ENCODE measurements at places on chromosomes 7 and 10.

DNA sequence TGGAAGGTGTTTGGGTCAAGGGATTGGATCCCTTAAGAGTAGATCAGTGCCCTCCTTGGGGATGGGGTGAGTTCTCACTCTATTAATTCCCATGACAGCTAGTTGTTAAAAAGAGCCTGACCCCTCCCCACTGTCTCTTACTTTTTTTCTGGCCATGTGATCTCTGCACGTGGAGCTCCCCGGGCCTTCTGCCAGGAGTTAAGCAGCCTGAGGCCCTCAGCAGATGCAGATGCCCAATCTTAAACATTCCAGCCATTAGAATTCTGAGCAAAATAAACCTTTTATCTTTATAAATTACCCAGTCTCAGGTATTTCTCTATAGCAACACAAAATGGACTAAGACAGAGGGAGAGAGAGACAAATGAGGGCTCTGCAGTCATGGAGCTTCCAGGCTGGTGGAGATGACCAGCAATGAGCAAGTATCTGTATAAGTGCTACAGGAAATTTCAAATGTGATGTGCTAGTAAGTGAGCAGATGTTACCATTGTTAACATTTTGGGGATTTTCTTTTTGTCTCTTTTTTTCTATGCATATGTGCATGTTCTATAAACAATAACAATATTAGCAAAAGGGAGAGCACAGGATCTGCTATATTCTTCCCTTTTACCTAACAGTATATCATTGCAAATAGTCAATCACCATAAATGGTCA lies 26.7 kb downstream of the PLPP4 start:
- no peaks in the 10 kb centered on the region for H3K36me3 ChIP-seq
- no peaks in the 10 kb centered on the region for H3K4me1 ChIP-seq
- H3K27ac ChIP-seq, result no peak overlapping the region
- H3K27me3 ChIP-seq, result no peaks in the 10 kb centered on the region

DNA sequence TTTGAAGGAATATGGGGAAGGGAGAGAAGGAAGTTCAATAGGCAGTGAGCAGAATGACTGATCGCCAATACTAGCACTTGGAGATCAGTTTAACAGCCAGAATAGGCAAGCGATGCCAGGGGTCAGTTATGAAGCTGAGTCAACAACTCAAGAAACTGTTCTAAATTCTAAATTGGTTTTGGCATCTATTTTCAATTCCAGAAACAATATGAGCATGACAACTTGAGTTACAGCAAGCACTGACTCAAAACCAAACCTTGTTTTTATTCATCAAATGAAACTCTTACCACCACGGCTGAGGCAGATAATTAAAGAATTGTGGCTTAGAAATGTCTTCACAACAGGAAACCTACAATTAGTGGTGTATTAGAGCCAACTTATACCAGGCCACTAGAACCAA lies 180.5 kb upstream of the ASAH2 start:
- DNase-seq, result no peak
- H3K4me3 ChIP-seq, result no peak overlapping the region
- H3K36me3 ChIP-seq, result no peaks in the 10 kb centered on the region
- H3K4me1 ChIP-seq, result peaks cover 11% of the 10 kb centered on the region
- no peaks in the 10 kb centered on the region for H3K27me3 ChIP-seq

DNA sequence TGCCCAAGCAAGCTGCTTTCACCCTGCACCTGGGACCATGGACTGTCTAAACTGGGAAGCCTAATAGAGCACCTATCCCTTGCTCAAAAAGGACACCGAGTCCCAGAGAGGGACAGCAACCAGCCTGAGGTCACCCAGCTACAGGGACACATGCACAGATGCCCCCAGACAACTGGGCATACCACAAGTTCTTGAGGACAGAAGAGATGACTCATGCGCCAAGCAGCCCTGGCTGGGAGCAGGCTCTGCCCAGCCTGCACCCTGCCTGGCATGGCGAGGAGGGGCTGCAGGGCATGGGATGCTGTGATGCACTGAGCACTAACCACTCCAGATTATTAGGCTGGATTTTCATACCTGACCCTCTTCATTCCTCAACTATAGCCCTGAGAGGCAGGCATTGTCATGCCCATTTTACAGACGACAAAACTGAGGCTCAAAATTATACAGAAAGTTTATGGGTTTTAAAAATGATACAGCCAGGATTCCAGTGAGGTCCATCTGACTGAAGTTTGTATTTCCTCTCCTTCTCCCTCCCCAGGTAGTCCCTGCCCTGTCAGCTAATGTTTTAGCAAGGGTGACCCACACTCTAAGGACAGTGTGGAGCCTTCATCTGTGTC lies 289.3 kb upstream of the ZMIZ1 start:
- no peaks in the 10 kb centered on the region for H3K4me1 ChIP-seq
- no peaks in the 10 kb centered on the region for H3K27me3 ChIP-seq
- H3K27ac ChIP-seq, result no peak overlapping the region
- no peak for DNase-seq
- H3K4me3 ChIP-seq, result no peak overlapping the region

DNA sequence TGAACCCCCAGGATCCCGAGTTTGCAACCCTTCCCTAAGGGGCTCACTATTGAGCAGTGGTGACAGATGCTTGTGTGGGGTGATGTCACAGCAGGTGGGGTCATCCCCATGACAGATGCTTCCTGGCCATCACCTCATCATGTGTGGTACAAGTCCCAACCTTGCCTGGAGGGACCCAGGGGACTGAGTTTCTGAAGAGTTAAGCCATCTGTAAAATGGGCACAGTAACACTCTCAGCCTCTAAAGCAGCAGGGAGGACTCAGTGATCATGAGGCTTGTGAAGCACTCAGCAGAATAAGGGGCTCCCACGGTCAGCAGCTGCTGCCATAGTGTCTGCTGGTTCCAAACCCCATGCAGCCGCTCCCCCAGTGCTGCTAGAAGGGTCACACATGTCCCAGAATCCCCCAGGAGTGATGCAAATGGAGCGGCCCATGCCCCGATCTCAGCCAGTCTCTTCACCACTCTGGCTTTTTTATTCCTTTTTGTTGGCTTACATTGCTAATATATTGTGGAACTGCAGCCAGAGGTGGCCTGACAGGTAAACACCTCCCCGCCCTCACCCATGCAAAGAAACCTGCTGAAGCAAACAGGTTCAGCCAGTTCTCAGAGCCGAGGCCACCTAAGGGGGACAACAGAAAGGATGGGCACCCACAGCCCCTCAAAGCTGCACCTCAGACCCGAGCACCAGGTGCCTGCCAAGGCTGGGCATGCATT lies 102.1 kb upstream of the PDGFA start:
- H3K4me3 ChIP-seq, result no peak overlapping the region
- H3K36me3 ChIP-seq, result no peaks in the 10 kb centered on the region
- H3K4me1 ChIP-seq, result no peaks in the 10 kb centered on the region
- H3K27ac ChIP-seq, result no peak overlapping the region
- no peaks in the 10 kb centered on the region for H3K27me3 ChIP-seq

DNA sequence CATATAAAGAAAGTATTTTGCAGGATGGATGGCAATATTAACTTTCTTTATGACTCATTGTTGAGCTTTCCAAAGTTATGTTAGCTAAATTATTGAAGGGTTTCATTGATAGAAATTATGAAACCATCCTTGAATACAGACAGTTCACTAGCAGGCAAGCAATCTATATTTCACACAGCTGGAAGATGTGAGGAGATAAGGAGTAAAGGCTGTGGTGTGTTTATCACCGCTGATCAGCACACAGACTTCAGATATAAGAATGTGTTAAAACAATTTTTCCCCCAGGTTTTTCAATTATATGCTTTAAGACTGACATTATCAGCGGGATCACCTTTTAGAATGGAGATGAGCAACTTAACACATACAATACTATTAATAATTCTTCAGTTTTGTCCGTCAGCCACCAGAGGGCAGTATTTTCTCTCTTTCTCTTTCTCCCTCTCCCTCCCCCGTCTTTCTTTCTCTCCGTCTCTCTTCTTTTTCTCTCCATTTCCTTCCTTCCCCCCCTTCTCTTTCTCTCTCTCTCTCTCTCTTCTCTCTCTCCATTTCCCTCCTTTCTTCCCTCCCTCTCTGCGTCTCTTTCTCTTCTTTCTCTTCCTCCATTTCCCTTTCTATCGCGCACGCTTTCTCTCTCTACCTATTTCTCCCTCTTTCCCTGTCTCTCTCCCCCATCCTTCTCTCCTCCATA lies 62.9 kb upstream of the FAM171A1 start:
- no peaks in the 10 kb centered on the region for H3K27me3 ChIP-seq
- no peak overlapping the region for H3K4me3 ChIP-seq
- H3K27ac ChIP-seq, result no peak overlapping the region

GRCh38 chr10:23314835-23315239 lies 29.8 kb downstream of the C10orf67 start:
- no peaks in the 10 kb centered on the region for H3K4me1 ChIP-seq
- no peak for DNase-seq
- H3K4me3 ChIP-seq, result no peak overlapping the region
- H3K27ac ChIP-seq, result no peak overlapping the region
- H3K36me3 ChIP-seq, result no peaks in the 10 kb centered on the region

DNA sequence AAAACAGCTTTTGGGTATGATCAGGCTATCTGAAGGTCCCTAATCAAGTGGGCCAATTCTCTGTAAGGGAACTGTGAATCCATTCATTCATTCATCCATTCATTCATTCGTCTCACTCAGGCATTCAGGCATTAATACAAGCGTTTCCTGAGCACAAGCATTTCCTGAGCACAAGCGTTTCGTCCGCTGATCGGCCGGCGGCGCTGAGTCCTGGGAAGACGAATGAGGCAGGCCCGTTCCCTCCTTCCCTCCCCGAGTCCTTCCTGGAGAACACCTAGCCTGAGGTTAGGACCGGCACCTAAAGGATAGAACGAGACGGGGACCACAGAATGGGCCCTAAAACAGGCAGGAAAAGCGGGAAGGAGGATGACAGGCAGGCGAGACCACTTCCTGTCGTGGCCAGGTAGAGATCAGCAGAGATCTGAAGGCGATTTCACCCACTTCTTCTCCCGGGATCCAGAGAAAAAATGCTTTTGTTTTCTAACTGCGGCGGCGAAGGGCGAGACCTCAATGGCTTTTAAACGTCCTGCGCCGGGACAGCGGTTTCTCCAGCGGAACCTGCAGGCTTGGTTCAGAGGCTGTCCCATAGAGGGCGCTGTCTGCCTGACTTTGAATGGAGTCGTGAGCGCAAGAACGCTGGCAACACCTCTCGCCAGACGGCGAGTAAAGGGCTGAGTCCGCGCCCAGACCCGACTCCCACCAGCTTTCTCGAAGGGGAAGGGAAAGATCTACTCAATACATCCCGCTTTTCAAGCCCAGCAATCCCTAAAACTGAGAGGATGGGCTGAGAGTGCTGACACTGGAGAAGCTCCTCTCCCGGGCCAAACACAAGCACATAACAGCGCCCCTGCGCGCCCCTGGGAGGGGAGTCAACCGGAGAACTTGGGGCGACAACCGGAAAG lies 2.9 kb upstream of the HMX3 start:
- H3K27ac ChIP-seq, result no peak overlapping the region
- H3K27me3 ChIP-seq, result peaks cover 17% of the 10 kb centered on the region
- no peak overlapping the region for H3K4me3 ChIP-seq

- no peak overlapping the region for H3K4me3 ChIP-seq
- no peaks in the 10 kb centered on the region for H3K4me1 ChIP-seq
- no peaks in the 10 kb centered on the region for H3K36me3 ChIP-seq
- no peak for DNase-seq
- H3K27ac ChIP-seq, result no peak overlapping the region
Observed at GRCh38 chr7:51647486-51647885, 330.9 kb upstream of the COBL start.

- peaks cover 37% of the 10 kb centered on the region for H3K36me3 ChIP-seq
- no peaks in the 10 kb centered on the region for H3K4me1 ChIP-seq
- H3K4me3 ChIP-seq, result no peak overlapping the region
- H3K27ac ChIP-seq, result no peak overlapping the region
Observed at GRCh38 chr10:3136336-3136735, 36.2 kb downstream of the PITRM1 start.

- no peak overlapping the region for H3K4me3 ChIP-seq
- H3K27ac ChIP-seq, result no peak overlapping the region
- no peaks in the 10 kb centered on the region for H3K4me1 ChIP-seq
- H3K36me3 ChIP-seq, result no peaks in the 10 kb centered on the region
Observed at GRCh38 chr7:25009257-25009656, 29.3 kb upstream of the OSBPL3 start.

- H3K36me3 ChIP-seq, result no peaks in the 10 kb centered on the region
- H3K4me3 ChIP-seq, result no peak overlapping the region
- no peaks in the 10 kb centered on the region for H3K4me1 ChIP-seq
- DNase-seq, result no peak
- no peak overlapping the region for H3K27ac ChIP-seq
Observed at GRCh38 chr7:49775065-49775948, 1.9 kb downstream of the VWC2 start.

DNA sequence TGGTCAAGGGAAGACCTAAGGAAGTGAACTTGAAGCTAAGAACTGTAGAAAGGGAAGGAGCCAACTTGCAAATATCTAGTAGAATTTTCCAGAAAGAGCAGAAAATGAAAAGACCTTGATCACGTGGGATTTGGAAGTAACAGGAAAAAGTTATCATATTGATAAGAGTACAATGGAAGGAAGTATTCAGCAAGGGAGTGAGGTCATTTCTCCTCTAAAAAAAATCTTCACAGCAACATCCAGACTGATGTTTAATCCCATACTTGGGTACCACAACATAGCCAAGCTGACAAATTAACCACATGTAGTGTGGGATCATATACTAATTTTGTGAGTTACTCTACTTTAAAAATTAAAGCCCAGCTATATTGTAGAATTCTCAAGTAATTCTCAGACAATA lies 207.0 kb upstream of the CXCL12 start:
- DNase-seq, result no peak
- no peaks in the 10 kb centered on the region for H3K4me1 ChIP-seq
- H3K27me3 ChIP-seq, result no peaks in the 10 kb centered on the region

Measured in right lobe of liver (tissue), 6 donors.